LoVo (cell line): ENCODE measurements at places on chromosomes 3 and 15.
A peak's percentile ranks its signal among the peaks of the same experiment; 100 is the strongest.

- DNase-seq = no peak
Observed at GRCh38 chr3:72550582-72551262, 297.5 kb downstream of the SHQ1 start.

- DNase-seq = no peak
Observed at GRCh38 chr3:146117406-146118285, 43.3 kb downstream of the PLOD2 start.

DNA sequence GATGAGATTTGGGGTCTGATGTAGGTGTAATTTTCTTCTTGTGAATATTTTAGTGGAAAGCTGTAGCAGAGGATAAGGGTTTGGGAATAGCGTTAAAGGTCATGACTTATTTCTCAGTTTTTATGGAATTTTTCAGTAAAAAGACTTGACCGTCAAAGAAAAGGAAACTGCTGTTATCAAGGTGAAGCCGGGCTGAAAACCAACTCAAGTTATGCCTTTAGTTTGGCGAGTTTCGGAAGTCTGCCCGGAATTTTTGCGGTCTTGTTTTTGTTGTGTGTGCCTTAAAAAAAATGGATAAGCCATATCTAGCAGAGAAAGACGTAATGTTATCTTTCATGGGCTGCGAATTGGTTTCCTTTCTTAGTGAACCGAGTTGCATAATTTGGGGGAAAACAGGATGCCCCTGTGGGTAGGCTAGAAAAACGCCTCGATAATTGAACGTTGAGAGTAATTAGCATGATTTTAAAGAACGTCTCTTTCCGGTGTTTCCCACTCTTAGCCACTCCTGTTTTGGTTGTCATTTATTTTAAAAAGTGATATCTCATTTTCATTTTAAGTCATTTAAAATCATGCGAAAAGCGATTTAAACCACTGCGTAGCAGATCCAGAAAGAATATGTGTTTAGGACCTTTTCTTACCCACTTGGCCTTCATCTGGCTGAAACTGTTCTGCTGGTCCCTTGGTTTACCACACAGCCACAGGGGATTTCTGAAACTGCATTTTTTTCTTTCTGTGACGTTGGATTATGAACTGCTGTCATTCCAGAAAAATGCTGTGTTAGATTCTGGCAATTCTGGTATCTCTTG, 1.1 kb downstream of the NFKBIZ start:
- DNase-seq = no peak

DNA sequence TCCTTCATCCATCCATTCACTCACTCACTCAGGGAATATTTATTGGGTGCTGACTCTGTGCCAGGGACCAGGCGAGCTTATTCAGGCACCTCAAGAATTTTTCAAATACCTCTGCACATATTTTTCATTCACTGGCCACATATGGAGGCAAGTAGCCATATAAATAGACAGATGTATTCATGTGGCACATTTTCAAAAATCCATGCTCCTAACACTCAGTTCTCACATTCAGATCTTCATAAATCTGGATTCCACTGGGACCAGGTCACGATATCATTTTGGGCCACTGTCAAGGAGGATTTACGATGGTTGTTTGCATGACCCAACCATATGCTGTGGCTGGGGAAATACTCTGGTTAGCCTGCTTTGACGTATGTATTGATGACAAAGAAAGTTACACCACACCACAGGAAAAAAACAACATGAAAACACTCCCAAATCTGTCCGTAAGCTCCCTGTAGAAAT, 241.8 kb upstream of the LRTM1 start:
- DNase-seq = peak; percentile 47

GRCh38 chr15:91238644-91239425, 138.8 kb downstream of the SV2B start:
- no peak for DNase-seq

- DNase-seq = no peak
Observed at GRCh38 chr3:17183951-17184550, 299.3 kb downstream of the PLCL2 start.

DNA sequence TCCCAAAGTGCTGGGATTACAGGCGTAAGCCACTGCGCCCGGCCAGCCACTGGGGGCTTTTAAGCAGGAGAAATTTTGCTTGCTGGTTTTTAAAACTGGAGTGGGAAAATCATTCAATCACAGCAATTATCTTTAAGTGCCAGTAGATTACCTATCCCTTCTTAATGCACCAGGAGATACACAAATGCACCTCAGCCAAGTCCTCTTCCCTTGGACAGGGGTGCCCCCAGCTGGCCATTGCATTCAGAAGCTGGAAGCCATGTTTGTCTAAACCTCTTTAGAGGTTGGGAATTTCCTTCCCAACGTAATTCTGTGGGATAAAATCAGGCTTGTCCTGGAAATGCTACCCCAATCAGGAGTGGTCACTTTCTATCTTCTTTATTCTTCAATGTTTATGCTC, 26.6 kb downstream of the MIX23 start:
- DNase-seq = no peak

GRCh38 chr3:64494526-64494925, 193.3 kb downstream of the ADAMTS9 start:
- no peak for DNase-seq

- no peak for DNase-seq
Observed at GRCh38 chr3:182808041-182808770, 14.9 kb downstream of the ATP11B start.

DNA sequence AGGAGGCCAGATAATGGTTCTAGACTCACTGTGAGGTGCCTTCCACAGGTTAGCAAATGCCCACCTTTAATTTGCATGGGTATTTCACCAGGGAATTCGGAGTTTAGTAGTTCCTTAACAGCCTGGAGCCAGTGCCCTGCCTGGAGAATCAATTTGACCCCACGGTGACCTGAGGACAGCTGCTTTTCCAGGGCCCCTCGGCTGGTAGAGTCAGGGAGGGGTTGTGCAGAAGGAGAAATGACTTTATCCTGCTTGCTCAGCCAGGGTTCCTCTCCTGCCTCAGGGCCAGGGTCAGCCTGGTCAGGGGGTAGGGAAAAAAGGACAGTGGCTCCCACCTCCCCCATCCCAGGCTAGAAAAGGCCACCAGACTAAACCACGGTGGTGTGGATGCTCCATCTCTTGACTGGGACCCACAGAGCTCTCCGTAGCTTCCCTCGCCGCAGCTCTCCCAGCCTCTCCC, 12.0 kb downstream of the DLL4 start:
- DNase-seq = no peak

GRCh38 chr3:41674449-41674848, 287.5 kb downstream of the ULK4 start:
- DNase-seq = no peak

- DNase-seq = no peak
Observed at GRCh38 chr3:52197499-52197841, 490 bp upstream of the ALAS1 start.

GRCh38 chr3:32026593-32026992, 45.0 kb downstream of the ZNF860 start:
- no peak for DNase-seq

DNA sequence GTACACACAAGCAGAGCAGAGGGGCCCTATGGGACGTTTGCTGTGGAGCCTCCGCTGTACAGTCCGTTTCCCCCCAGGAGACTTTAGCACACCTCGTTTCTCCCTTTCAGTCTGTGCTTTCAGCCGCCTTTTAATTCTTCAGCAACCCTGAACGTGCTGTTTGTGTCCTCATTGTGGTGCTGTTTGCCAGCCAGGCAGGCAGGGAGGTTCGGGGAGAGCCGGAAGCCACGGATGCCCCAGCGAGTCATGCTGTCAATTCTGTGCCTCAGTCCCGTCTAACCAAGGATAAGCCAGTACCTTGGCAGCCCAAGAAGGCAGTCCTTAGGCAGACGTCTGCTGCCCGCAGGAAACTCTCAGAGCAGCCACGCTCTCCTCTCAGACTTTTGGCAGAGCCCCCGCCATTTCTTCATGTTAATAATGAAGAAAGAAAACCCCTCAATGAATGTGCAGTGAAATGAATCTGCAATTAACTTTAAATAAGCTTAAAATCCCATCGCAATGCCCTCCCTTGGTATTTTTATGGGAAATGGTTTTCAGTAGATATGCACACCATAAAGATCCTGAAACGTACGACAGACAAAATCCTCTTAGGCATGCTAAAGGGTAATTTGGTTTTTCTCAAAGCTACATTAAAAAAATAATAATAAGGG, 158.6 kb downstream of the UACA start:
- no peak for DNase-seq

DNA sequence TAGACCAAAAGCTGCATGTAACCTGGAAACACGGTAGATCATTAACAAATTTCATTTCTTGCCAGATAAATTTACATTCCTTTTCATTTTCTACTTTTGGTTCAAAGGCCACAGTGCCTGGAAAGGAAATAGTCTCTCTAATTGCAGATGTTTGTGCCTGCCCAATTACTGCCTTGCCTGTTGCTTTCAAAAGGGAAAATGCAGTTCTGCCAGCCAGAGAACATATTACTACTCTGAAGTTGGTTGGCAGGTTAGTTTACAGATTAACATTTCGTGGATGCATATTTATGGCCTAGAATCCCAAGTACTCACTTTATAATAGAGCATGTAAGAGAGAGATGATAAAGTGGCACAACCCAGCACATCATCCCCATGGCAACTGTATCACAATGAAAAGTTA, 124.3 kb upstream of the LRRC3B start:
- no peak for DNase-seq

- no peak for DNase-seq
Observed at GRCh38 chr3:67655364-67656121, 1.1 kb upstream of the SUCLG2 start.

- no peak for DNase-seq
Observed at GRCh38 chr3:32501783-32502117, 902 bp downstream of the CMTM6 start.

DNA sequence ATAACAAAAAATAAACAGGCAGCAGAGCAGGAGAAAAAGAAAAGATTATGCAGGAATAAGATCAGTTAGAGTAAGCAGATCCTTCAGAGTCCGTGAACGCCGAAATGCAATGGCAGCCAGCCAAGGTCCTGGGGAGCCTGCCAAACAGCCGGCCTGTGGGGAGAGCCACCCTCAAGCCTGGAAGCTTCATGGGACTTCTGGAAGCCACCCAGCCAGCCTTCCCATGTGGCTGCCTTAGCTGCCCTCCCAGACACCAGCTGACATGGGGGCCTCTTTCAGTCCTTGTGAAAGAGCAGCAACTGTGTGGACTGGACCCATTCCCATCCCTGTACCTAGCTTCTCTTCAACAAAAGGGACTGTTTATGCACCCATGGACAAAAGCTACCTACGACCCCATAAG, 64.9 kb upstream of the RAD18 start:
- DNase-seq = no peak

GRCh38 chr15:25694239-25694584, 168.9 kb downstream of the ATP10A start:
- no peak for DNase-seq

DNA sequence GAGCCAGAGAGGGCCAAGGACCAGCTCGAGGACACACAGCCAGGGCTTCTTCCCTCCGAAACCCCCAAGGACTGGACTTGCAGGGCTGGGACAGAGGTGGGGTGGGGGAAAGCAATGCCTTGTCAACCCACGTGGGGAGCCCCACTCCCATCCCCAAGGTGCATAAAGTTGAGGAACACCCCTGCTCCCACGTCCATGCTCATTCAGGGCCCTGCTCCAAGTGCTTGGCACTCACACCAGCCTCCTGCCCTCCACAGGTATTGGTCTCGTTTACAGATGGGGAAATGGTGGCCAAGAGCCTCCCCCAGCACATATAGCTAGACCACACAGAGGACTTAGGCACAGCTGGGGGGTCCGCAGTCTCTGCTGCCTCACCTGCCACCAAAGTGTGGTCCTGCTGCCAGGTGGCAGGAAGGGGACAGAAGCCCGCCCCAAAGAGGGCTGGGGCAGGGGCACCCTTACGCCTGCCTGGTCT, 50.5 kb upstream of the CSPG4 start:
- no peak for DNase-seq

GRCh38 chr3:65855370-65856100, 183.2 kb downstream of the MAGI1 start:
- no peak for DNase-seq

DNA sequence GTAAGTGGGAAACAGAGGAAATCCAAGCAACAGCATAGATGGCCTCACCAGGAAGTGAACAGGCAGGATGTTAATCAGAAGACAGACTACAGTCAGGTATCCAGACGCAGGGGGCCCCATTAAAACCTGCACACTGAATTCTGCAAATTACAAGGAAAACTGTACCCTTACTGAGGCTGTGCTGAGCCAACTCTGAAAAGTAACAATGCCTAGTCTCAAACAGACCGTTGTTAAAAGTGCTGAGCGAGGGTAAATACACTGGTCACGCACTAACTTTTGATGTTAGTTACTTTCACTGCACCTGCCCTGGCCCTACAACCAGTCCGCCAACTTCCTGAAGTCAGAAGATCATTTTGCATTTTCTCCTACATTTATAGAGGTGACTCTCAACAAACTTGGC, 1.0 kb downstream of the TAMM41 start:
- peak; percentile 17 for DNase-seq

DNA sequence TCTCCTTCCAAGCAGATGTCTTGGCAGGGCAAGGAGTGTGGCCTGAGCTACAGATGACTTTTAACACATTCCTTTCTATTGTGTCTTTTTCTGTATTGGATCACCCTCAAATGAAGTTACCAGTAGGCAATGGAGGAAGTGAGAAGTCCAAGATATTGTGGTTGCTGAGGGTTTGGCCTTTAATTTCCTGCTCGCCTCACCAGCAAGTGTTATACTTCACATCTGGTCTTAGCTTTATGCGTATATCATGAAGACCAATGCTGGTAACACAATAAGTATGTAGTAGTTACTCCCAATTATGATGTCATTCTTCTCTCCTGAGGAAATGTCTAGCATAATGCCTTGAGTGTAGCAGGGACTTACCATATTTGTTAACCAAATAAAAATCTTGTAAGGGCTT, 179.9 kb downstream of the ZIC1 start:
- no peak for DNase-seq

DNA sequence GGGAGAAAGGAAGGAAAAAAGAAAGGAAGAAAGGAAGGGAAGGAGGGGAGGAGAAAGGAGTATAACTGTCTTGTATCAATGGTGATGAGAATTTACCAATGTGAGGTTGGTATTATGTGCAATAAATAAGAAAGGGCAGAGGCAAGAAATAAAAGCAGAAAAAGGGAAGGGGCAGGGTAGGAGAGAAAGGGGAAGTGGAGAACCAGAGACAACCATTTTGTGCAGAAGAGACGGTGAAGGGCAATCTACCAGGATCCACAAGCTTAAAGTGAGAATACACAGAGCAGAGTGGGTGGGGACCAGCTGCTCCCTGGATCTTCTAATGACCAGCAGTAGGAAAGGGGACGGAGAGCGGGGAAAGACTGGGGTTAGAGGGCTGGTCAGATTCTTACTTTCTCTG, 106.9 kb upstream of the SLCO2A1 start:
- no peak for DNase-seq

GRCh38 chr3:83622526-83622925, 1336.3 kb upstream of the CADM2 start:
- no peak for DNase-seq

DNA sequence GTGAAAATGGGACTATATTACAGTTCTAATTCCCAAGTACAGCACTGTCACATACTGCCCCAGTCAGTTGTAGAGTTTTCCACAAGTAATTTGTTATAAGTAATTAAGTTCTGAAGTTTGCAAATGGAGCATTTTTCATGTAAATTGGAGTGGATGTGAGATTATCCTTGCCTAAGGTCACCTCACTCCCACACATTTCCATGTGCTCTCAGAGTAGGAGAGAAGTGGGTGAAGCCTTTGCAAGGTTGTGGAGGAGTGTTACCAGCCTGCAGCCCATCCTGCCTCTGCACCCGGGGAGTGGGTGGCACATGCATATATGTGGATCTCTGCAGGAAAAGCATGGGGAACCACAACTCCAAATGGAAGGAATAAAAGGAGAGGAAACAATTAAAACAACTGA, 169.8 kb downstream of the CD47 start:
- DNase-seq = no peak
